NCI-H1694 treated with DMSO at 0.1 percent for 48 hours (cell line): ENCODE measurements at places on chromosomes 3 and 15.

DNA sequence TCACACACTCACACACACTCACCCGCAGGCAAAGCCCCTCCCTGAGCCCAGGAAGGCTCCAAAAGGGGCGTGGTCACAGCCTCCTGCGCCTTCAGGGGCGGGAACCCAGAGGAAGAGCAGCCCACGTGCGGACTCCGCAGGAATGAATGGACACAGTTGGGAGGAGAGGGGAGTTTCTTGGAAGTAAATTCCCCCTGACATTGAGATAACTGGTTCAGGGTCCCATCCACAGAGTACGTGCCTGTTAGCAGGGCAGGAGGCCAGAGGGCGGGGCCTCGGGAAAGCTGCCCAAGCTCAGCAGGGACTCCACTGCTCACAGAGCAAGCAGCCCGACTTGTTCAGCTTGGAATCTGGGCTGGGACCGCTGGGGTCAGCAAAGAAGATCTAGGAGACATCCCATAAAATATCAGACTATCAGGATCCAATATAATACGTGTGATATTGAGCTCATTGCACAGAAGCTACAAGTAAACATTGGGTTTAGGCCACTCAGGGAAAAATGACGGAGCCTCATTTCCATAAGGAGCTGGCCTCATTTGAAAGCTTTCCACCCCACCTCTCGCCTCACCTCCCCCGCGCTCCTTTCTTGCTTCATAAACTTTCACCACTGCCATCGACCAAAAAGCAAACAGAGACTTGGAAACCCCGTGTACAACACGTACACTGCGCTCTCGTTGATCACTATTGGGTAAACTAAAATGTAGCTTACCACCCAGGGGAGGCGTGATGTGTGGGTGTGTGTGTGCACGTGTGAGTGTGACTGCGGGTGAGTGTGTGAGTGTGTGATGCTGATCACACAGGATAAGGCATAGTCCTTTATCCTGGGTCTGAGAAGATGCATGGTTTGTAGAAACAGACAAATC, 36.0 kb downstream of the TM2D3 start:
- DNase-seq = peak; percentile 8

DNA sequence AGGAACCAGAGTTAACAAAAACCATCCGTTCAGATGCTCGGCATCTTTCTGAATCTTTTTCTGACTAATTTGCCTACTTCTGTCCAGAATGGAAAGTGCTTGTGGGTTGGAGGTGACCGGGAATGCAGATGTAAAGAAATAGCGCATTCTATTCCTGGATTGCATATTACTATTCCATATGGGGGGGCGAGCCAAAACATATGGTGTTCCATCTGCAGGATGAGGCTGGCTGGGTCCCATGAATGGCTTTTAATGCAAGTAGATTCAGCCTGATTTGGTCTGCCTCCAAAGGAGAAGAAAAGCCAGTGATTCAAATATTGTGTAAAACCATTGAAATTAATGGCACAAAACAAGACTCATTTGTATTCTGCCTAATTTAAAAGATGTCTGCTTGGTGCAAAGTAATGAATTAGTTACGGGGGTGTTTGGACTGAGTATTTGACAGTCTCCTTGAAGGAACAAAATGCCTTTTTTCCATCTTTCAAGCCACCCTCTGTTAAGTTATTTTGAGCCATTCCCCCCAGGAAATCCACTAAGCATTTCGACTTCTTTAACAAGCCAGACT, 99.0 kb downstream of the ST8SIA2 start:
- DNase-seq = peak; percentile 87

DNA sequence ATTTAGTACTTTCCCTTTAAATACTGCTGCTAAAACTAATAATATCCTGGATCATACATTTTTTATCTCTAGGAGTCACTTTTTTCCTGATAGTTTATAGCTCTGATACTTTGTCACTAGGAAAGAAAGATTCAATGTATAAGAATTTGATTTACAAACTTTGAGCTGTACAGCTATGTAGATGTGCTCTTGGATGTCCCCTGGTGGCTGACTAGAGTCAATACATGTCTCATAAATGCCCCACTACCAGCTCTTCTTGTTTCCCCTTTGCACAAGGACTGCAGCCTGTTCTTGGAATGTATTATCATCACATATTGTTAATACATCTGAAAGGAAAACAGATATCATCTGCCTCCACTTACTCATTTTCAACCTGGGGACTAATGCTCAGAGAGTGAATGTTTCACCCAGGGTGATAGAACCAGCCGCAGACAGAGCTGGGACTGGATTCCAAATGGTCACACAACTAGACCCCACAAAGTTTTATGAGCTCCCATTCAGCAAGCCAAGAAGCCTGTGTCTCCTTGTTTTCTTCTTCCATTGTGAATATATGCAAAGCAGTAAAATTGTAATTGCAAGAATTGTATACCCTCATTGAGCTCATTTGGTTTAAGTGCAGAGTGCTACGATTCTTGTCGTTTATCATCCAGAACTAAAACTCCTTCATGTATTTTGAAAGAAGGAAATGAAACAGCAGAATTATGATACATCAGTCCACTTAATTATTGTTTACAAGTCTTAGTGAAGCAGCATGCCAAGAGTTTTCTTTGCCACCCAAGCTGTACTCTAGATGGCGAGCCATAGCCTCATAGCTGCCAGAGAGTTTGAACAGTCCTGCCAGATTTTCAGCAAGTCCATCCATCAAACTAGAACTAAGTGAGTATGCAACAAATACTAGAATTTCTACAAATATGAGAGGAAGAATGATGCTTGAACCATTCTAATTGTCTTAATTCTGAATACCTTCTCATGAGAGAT, 261.6 kb upstream of the LMCD1 start:
- DNase-seq = peak; percentile 12

DNA sequence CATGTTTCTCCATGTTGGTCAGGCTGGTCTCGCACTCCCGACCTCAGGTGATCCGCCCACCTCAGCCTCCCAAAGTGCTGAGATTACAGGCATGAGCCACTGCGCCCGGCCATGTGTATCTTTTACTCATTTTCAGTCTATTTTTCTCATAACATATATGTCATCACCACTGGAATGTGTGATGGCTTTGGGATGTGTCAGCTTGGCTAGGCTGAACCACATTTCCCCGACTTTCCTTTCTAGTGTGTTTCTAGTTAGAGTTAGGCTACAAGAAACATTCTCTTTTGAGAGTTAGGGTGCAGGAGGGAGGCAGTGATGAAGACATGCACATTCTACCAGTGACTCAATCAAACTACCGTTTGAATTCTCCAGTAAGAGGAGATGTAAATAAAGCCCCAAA, 444.9 kb upstream of the THBS1 start:
- DNase-seq = no peak

GRCh38 chr3:10876661-10877060, 60.6 kb downstream of the SLC6A11 start:
- no peak for DNase-seq

GRCh38 chr3:87867001-87867400, 191.8 kb downstream of the CGGBP1 start:
- no peak for DNase-seq

GRCh38 chr3:39911465-39912309, 102.3 kb downstream of the MYRIP start:
- DNase-seq = no peak

- DNase-seq = no peak
Measured at GRCh38 chr3:64195789-64196188, 29.5 kb downstream of the PRICKLE2 start.

DNA sequence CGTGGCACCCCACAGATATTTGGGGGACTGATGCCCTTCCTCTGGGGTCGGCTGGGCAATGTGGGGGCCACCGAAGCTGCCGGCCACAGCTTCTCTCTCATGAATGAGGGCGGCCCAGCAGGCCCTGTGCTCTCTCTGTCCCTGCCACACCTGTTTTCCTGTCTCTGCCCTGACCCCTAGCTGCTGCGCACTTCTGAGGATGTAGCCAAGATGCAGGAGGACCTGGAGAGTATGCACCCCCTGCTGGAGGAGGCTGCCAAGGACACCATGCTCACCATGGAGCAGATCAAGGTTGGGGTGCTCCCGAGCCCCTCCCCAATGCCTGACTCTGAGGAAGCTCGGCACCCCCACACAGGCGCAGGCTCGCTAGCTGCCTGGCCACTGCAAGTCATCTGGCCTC, 59.7 kb downstream of the SEMA3G start:
- DNase-seq = no peak

- DNase-seq = no peak
Measured at GRCh38 chr3:128503164-128503651, 10.2 kb upstream of the GATA2 start.

- no peak for DNase-seq
Measured at GRCh38 chr3:100537646-100538338, 45.4 kb downstream of the TMEM45A start.

DNA sequence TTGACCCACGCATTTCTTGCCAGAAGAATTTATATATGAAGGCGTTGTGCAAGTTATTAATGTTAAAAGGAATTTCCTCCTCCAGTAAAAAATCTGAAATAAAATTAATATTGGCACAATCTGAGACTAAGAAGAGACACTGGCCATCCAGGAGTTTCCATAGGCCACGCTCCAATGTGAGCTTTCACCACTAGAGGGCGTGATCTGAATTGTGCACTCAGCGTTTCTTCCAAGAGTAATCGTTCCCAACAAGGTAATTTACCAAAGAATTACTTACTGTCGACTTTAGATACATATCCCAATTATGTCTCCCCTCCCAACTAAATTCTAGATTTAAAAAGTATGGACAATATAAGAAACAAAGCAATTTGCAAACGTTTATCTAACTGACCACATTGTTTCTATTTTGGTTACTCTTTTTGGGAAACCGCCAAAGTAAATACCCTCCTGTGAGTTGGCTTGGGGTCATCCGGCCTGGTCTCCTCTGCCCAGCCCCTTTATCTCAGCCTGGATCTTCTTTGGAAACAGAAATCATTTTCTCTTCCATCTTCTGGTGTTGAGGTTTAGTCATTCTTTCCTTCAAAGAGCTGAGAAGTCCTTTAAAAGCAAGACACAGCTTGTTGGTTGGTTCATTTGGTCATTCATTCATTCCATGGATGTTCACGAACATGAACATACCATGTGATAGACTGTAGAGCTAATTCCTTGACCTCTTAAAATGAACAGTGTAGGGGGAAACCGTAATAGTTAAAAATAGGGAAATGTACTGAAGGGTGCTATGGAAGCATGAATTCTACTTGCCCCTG, 26.2 kb downstream of the POLR2M start:
- DNase-seq = peak; percentile 46

DNA sequence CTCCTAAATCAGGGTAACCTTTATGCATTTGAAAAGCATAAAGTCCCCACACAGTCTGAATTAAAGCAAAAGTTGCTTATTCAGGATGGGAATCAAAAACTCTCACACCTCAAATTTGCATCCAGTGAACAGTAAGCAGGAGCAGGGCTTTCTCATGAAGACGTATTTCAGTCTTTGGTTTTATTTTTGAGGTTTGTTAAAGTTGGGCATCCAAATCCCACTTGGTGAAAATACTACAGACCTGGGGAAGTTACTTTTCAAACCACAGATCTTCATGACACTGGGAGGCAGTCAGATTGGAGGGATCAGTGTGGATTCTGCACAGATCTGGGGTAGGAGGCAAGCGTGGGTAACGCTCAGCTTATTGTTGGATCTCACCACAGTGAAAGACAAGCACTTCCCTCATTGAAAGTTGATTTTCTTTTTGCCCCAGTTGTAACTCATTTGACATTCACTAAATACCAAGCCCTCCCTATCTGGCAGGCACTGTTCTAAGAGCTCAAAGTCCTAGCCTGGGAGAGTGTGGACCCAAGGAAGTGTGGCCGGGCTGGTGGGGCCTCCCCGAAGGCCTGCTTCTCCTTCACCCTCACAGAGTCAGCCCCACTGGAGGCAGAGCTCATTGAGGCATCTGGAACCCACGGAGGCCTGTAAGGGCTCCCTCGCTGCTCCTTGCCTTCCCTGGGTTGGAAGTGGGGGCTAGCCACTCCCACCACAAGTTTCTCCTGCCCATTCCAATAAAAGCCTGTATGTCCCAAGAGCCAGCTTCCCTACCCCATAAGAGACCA, 783 bp upstream of the ISG20 start:
- no peak for DNase-seq

GRCh38 chr3:87541723-87542122, 265.3 kb upstream of the POU1F1 start:
- no peak for DNase-seq
